ENCODE measurements at places on chromosomes 16 and 17. TPM values are rescaled to one million over a fixed set of nuclear protein-coding genes. Genes with fewer than 3 reads are reported as not detected.
A peak's percentile ranks its signal among the peaks of the same experiment; 100 is the strongest.

GRCh38 chr17:49337884-49338283 lies 24.2 kb downstream of the ZNF652 start:
- no peak for DNase-seq

- no peak for DNase-seq
Measured at GRCh38 chr16:48335961-48336360, 49.3 kb downstream of the SIAH1 start.

DNA sequence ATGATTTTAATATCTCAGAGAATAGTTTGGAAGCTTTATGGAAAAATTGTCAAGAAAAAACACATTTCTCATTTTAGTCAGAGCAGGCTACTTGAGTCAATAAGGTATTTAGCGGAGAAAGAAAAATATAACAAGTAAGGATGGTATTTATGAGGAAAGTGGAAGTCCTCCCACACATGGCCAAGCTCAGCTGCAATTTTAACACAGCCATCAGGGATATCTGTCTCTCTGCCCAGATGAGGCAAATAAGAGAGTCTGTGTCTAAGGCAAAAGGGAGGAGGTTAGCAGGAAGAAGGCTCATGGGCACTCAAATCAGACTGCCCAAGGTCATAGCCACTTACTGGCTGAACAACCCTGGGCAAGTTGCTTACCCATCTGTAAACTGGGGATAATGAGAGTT lies 5.2 kb upstream of the CMTM2 start:
- no peak for DNase-seq

DNA sequence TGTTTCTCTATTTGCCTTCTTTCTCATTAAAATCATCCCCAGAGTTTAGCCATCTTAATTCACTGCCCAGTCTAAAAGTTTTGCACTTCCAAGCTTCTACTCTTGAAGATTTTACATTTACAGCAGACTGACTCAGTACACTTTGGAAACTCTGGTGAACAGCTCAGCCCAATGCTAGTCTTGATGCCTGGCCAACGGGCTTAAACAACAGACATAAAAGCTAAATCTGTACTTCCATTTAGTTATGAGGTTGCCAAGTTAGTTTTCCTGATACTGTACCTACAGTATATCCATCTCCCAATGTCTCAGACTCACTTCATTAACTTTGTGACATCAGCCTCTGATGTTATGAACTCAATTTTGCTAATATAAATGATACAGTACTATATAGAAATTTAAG lies 891.8 kb upstream of the SOX9 start:
- no peak for DNase-seq

Gene CCT6B
- total RNA-seq = 4.4 TPM

Gene NMT1
- 81.9 TPM for total RNA-seq

DNA sequence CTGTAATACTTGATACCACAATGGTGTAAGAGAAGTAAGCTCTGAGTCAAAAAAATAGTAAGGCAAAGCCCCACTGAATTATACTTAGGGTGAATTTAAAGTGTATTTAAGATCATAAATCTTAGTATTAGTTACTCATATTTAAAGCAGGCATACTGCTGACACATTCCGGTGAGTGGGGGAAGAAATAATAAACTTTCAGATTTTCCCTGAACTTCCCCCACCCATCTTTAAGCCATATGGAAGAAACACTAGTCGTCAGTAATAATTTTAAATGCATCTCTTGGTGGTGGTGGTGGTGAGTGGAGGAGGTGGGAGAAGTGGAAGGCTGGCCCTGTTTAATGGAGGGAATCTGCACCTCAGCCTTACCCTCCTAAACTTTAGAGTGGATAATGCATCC lies 20.5 kb downstream of the MPHOSPH6 start:
- no peak for DNase-seq

GRCh38 chr17:57537524-57538410 lies 207.3 kb downstream of the CCDC182 start:
- DNase-seq = no peak

Gene WNT3
- total RNA-seq = 1.6 TPM

- DNase-seq = peak; percentile 33
Measured at GRCh38 chr16:82192665-82193064, 22.6 kb upstream of the MPHOSPH6 start.

Gene HOXB9
- 83.8 TPM for total RNA-seq

DNA sequence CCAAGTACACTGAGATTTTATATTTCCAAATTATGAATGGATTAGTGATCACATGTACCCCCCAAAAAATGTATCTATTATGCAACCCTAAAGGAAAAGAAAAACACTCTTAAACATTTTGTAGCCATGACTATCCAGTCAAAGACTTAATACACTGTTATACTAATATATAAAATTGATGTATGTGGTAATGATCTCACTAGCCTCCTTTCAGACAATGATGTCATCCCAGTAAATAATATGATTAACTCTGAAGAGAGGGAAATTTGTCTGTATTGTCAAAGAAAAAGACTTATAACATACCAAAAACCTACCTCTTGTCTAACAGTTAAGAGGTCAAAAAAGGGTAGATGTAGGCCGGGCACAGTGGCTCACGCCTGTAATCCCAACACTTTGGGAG lies 80.7 kb downstream of the USP32 start:
- no peak for DNase-seq

- DNase-seq = no peak
Measured at GRCh38 chr16:85045641-85046471, 18.3 kb downstream of the KIAA0513 start.

- no peak for DNase-seq
Measured at GRCh38 chr16:11976850-11977375, 379 bp downstream of the SNX29 start.

DNA sequence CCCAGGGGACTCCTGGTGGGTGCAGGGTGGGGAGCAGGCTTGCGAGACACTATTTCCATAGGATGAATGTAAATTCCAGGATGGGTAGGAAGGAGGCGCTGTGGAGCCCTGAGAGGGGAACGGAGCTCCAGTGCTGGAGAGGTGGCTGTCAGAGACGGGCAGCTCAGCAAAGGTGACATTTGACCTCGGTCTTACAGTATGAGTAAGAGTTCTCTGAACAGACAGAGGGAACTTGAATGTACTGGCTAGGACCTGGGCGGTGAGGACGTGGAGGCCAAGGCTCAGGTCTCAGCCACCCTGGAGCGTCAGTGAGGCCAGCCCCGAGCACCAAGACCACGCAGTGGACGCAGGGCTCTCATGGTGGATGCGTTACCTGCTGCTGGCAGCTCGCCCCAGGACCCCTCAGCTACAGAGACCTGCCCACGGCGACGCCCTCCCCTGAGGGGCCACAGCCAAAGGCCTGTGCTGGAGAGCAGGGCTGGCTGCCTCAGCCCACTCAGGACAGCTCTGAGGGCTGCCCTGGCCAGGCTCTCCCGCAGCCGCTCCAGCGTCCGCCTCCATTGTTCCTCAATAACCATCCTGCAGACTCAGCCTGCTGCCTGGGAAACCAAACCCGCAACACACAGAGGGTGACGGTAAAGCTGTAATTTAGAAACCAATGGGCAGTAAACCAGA lies 65.9 kb upstream of the TNRC6C start:
- no peak for DNase-seq

DNA sequence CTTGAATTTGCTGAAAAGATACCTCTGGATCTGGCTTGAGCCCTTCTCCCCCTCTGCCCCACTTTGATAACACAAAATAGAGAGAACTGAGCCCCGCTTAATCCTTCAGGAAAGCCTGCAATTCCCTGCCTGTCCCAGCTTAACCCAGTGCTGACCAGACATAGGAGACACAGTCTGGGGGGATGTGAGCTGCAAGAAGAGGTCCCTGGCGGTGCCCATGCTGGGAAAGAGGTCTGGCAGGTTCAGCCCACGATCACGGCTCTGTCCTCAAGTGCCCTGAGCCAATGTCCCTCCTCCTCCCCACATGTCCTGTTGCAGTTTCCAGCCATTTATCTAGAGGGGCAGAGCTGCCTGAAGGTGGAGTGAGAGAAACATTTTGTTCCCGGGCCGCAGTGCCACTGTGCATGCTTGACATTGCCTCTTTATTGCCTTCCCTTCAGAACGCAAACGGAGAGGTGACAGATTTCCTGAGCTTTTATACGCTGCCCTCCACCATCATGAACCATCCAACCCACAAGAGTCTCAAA lies 29.0 kb downstream of the PLCD3 start:
- DNase-seq = no peak

Gene PPM1E
- 1.7 TPM for total RNA-seq

DNA sequence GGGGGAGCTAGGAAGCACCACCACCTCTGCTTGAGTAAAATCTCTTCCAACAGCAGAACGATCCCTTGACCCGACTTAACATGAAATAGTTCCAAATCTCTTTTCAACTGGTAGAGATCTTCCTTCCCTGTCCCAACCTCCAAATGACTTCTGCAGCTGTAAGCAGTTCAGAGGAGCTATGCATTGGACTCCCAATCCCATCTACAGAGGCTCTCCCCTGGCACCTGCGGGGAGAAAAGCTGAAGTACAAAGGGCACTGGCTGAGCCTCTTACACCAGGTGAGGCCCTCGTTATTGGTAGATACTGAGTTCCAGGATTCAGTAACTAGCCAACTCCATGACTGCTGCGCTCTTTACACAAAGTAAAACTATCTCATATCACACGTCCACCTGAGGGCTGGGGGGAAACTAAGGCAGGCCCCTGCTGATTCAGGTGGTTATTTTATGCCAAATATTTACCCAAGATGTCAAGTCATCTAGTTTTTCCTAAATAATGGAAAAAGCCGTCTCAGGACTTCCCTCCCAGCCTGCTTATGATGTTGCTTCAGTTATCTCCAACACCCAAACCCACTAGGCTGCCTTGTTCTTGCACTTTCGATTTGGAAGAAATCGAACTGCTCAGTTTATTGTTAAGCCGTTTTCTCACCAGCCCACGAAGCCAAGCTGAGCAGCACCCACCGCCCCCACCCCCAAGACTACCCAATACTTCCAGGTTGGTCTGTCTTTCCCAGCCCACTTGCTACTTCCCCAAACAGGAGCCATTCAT lies 3.2 kb downstream of the ACTG1 start:
- DNase-seq = no peak

- no peak for DNase-seq
Measured at GRCh38 chr16:31131416-31131815, 4.1 kb downstream of the PRSS8 start.

DNA sequence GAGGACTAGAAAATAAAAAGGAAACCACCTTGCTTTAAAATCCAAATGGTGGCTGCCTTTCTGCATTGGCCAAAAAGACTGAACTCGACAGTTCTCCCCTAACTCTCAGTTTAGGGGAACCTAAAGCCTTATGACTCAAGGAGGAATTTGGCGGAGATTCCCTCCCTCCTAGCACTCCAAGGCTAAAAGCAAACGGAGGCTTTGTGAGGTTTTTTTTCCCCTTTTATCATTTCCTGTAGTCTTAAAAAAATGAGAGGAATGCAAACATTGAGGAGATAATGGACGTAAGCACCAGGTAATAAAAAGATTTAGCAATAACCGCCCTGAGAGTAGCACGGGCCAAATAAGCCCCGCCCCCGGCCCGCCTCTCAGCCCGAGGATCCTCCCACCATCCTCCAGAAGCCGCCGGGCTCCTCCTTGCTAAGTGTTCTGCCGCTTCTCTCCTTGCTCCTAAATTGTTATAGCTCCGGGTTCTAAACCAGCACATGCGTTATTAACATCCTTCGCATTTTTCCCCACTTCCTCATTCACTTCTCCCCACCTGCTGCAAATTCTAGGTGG lies 5.8 kb upstream of the KIFC3 start:
- peak; percentile 66 for DNase-seq

DNA sequence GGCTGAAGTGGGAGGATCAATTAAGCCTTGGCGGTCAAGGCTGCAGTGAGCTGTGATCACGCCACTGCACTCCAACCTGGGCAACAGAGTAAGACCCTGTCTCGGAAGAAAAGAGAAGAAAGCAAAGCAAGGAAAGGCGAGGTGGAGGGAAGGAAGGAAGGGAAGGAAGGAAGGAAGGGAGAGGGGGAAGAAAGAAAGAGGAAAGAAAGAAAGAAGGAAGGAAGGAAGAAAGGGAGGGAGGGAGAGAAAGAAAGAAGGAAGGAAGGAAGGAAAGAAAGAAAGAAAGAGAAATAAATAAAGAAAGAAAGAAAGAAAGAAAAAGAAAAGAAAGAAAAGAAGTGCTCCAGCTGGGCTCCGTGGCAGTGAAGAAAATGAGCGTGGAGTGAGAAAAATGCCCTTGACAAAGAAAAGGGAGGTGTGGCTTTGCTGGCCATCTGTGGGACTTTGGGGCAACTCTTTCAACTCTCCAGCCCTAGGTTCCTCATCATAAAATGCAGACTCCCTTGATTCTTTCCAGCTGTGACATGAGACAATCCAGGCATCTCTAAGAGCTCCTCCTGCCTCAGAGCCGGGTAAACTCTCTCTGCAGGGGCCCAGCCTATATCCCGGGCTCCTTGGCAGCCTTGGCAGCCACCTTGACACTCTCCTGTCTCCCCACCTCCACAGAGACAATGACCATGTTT lies 2.4 kb downstream of the GSDMA start:
- DNase-seq = no peak

DNA sequence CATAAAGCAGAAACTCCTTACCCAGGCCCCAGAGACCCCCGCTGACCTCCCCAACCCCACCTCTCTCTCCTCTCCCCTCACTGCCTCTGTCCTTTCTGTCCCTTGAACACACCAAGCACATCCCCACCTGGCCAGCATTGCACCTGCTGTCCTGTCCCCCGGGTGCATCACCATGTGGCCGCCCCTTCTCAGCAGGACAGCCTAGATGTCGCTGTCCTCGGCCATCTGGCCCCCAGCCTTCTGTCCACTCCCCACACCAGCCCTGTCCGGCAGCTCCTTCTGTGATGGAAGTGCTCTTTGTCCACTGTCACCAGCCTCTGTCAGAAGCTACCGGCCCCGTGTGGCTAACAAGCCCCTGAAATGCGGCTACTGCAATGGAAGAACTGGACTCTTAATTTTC lies 12.3 kb upstream of the MPRIP start:
- DNase-seq = no peak

DNA sequence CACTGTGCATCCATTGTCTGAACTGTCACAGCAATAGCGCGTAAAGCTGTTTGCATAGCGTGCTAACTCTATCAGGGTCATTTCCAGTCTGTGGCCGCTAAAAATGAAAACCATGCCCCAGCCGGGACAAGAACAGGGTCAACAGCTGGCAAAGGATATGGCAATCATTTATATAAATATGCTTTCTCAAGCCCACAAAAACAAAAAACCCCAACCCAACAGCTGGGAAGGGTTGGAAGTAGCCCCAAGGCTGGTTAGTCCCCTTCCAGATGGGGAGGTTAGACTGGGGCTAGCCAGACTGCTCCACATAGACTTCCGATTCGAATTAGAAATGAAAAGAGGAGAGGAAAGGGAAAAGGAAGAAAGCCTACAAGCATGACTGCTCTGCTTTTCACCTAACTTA lies 203.3 kb upstream of the TBX2 start:
- no peak for DNase-seq

- DNase-seq = no peak
Measured at GRCh38 chr16:4933871-4934395, 3.0 kb downstream of the PPL start.

DNA sequence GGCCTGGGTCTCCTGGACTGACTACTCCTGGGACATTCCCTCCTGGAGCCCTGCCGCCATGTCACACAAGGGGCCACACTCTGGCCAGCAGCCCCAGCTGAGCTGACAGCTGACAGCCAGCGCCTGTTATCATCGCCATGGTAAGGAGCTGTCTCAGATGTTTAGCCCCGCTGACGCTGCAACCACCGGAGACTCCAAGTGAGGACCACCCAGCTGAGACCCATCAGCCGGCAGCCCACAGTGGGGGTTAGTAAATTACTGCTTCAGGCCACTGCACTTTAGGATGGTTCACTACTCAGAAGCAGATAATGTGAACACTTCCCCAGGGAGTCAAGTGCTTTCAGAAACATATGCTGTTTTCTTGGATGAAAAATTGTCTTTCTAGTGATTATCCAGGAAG lies 14.6 kb upstream of the SPHK1 start:
- no peak for DNase-seq

Data from epithelial cell of proximal tubule (primary cell).